ENCODE measurements at places on chromosomes 7 and 10.

DNA sequence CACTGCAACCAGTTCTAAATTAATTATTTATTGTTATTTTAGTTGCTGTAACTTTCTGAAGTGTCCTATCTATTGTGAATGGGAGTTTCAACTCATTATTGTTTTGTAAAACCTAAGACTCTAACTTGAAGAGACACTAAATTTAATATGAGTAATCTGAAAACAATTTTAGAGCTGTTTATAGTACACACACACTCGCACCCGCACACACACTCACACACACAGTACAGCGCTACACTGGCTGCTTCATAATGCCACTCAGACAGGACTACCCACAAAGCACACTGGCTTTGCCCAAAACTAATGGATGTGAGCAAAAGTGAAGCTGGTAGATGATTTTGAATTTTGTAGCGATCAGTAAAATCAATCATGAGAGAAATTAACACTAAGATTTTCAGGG lies 238.9 kb upstream of the ETV1 start:
- DNase-seq = no peak

GRCh38 chr7:82390936-82391335 lies 52.6 kb downstream of the CACNA2D1 start:
- DNase-seq = no peak

GRCh38 chr7:27631391-27631790 lies 31.3 kb downstream of the HIBADH start:
- no peak for DNase-seq

DNA sequence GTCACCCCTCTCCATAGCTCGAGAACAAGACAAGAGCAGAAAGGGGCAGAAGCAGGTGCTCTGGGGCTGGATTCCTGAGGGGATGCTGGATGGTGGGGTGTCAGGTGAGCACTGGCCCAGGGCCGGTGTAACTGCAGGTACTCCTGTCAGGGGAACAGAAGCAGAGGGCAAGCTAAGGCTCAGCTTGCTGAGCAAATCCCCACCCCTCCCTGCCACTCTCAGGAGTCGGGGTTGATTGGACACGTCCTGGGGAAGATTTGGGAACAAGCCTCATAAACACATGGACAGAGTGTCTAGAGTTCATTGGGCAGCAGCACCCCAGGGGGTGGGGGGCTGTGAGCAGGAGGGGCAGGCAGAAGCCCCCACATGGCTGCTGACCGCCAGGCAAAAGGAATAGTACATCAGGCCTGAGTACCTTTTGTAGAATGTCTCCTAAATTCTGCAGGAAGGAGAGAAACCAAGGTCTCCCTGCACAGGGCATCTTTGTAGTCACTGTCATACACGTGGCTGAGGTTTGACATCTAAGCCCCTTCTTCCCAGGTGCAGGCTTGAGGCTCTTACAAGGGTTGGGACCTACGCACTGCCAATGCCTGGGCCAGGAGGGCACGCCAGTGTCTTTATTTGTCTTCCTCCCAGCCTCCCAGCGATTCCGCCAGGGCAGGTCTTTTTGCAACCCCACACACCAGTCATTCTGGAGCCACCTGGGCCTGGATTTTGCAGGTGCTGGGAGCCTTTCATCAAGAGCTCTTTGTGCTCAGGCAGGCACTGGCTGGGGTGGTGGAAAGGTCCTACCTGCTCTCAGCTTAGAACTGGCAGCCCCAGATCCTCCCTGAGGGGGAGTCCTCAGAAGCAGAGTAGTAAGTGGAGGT lies 2.8 kb downstream of the CALML3 start:
- DNase-seq = no peak

GRCh38 chr10:15122477-15123030 lies 25.4 kb downstream of the RPP38 start:
- DNase-seq = no peak

GRCh38 chr7:51459809-51460208 lies 143.2 kb upstream of the COBL start:
- DNase-seq = no peak

- DNase-seq = no peak
Measured at GRCh38 chr10:49184642-49185111, 3.5 kb downstream of the TMEM273 start.

DNA sequence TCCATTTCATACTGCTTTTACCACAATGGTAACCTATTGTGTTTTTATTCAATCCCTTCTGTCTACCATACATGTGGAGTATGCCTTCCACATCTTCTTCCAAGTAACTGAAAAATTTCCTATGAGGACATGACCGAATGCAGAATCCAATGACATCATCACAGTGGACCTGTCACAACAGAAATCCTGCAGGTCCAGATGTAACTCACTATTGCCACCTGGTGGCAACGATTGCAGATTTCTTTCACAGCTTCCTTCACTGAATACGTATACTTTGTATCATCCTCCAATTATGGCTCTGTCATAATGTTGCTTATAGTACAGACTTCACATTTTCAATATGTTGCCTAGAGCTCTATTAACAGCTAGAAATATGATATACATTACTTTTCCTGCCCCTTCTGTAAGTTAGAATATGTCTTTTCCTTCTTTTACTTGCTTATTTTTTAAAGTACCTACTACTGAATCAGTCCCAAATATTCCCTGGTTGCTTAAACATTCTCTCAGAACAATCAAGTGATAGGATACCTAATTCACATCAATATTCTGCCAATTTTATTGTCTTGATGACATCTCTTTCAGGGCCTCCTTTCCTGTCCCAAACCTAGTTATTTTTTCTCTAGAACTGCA lies 45.4 kb downstream of the SLC13A1 start:
- peak; percentile 57 for DNase-seq

DNA sequence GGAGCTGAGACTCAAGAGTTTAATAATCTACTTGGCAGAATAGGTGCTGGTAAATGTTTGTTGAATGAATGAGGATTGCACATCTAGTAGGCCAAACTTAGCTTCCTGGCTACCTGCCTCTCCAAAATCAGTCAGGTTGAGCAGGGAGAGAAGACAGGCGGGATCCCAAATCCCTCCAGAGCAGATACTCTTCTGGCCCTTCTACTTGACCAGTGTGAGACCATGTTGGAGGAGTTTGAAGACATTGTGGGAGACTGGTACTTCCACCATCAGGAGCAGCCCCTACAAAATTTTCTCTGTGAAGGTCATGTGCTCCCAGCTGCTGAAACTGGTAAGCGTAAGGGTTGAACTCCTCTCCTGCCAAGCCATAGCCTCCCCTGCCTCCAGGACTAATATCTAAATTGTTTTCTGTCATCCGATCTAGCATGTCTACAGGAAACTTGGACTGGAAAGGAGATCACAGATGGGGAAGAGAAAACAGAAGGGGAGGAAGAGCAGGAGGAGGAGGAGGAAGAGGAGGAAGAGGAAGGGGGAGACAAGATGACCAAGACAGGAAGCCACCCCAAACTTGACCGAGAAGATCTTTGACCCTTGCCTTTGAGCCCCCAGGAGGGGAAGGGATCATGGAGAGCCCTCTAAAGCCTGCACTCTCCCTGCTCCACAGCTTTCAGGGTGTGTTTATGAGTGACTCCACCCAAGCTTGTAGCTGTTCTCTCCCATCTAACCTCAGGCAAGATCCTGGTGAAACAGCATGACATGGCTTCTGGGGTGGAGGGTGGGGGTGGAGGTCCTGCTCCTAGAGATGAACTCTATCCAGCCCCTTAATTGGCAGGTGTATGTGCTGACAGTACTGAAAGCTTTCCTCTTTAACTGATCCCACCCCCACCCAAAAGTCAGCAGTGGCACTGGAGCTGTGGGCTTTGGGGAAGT lies 2.2 kb upstream of the MBLAC1 start:
- no peak for DNase-seq

DNA sequence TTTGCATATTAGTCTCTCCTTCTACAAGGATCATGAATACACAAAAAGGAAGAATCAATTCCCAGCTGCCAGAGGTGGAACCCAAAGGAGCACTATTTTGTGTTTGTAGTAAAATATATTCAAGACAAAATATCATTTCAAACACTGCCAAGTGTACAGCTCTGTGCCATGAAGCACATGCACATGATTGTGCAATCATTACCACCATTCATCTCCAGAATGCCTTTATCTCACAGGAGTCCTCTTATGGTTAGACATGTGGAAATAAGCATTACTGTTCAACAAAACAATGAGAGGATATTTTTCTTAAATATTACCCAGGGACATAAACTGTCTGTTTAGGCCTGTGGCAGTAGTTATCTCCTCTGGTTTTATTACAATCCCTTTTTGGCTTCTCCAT lies 151.4 kb upstream of the PPP1R3A start:
- DNase-seq = no peak
